ENCODE measurements at places on chromosomes 12 and 14.

DNA sequence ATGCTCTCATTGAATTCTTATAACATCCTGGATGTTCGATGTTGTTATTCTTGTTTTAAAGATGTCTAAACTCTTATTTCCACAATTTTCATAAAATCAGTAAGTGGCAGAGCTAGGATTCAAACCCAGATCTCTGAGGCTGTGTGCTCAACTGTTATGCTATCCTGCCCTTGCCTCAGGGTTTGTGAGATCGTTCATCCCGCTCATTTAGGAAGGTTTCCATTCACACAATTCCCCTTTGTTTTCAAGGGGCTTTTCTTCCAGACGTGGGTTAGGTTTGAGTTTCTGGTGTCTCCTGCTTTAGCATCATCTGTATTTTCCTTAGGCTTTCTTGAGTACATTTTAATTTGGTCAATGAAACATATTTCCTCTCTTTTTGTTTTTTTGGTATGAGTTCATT lies 69.3 kb downstream of the APAF1 start:
- no peak for DNase-seq

- DNase-seq: no peak
These were observed 95.7 kb downstream of the SAMD4A start for GRCh38 chr14:54662491-54663133.

DNA sequence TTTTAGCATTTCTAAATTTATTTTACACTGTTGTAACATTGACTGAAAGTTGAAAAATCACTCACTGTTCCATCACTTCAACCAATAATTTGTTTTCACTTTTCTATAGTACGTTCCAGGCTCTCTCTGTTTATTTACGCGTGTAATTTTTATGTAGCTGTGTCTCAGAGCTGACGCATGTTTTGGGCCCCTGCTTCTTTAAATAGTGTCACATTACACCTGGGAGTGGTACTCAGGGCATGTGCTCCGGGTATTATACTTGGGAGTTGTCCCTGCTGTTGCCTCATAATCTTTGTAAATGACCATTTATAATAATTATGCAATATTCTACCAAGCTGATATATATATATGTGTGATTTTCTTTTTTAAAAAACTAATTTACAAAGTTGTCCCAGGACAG lies 132.8 kb upstream of the CPM start:
- no peak for DNase-seq

- no peak for DNase-seq
These were observed 202.8 kb downstream of the BCAT1 start for GRCh38 chr12:24746006-24746671.

GRCh38 chr12:46627686-46628085 lies 198.1 kb downstream of the SLC38A4 start:
- DNase-seq: no peak

- DNase-seq: no peak
These were observed 17.3 kb upstream of the EIF5 start for GRCh38 chr14:103316721-103317121.

DNA sequence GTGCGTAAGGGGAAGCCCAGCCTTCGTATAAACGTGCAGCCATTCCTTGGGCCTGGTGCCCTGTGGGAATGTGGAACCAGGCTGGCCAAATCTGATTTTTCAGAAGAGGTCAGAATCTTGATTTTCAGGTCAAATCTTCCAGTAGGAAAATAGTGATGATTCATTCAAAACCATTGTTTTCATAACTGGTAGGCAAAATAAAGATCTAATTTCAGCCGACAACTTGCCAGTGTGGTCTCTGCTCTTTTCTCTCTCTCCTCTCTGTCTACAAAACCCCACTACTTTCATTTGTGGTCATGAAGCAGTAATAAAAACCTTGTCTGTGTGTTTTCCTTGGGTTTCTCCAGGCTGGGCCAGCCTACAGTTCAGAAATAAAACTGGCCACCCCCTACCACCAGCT lies 135.1 kb downstream of the RBM19 start:
- DNase-seq: peak; percentile 24

DNA sequence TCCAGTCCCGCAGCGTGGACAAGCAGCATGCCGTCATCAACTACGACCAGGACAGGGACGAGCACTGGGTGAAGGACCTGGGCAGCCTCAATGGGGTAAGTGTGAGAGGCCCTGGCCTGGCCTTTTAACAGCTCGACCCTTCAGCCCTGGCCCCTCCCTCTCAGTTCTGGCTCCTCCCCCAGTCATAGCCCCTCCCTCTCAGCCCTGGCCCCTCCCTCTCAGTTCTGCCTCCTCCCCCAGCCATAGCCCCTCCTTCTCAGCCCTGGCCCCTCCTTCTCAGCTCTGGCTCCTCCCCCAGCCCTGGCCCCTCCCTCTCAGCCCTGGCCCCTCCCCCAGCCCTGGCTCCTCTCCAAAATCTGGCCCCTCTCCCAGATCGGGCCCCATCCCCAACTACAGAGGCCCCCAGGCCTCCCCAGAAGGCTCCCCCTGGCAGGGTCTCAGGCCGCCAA lies 11.2 kb downstream of the CEP170B start:
- no peak for DNase-seq

- peak; percentile 95 for DNase-seq
These were observed 25.7 kb downstream of the TBC1D15 start for GRCh38 chr12:71865166-71865713.

DNA sequence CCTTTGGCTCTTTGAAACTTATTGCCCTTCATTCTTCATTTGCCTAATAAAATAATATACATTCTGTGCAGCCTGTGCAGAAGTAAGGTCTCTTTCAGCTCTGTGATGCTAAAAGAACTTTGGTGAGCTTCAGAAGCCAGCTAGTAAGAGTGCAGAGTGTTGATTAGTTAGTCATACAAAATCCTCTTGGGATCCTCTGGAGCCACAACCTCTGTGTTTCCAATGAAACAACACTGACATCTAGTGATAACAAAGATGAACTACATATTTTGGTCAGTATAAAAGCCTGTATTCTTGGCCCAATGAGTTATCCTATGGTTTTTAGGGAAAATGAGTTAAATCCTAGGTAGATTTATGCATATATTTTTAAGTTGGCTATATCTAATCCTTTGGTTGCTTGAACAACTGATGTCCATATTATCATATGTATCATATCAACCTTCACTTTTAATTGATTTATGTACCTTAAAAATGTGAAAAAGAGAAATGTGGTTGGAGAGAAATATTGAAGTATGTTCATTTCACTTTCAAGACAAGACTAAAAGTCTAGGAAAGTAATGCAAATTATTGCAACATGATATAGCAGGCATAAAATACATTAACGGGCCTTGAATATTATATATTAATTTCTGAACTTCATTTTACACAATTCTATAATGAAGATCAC lies 158.4 kb downstream of the KLHL28 start:
- DNase-seq: peak; percentile 24

- DNase-seq: no peak
These were observed 21.3 kb downstream of the ACTN1 start for GRCh38 chr14:68957775-68958174.

- no peak for DNase-seq
These were observed 754 bp downstream of the ACSS3 start for GRCh38 chr12:81078469-81079196.

DNA sequence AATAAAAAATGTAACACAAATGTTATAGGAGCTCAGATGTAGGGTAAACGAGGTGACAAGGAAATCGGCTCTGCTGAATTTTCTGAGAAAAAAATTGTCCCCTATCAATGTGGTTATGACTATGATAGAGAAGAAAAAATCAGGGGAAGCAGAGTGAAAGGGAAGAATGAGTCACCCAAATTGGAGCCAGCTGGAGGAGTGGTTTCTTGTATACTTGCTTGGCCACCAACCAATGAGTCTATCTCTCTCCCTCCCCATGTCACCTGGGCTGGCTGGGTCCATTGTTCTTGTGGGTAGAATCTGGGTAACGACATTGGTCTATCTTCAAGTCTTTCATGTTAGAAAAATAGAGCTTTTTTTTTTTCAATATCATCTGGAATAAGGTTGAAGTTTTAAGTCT lies 196.6 kb upstream of the FLRT2 start:
- no peak for DNase-seq

DNA sequence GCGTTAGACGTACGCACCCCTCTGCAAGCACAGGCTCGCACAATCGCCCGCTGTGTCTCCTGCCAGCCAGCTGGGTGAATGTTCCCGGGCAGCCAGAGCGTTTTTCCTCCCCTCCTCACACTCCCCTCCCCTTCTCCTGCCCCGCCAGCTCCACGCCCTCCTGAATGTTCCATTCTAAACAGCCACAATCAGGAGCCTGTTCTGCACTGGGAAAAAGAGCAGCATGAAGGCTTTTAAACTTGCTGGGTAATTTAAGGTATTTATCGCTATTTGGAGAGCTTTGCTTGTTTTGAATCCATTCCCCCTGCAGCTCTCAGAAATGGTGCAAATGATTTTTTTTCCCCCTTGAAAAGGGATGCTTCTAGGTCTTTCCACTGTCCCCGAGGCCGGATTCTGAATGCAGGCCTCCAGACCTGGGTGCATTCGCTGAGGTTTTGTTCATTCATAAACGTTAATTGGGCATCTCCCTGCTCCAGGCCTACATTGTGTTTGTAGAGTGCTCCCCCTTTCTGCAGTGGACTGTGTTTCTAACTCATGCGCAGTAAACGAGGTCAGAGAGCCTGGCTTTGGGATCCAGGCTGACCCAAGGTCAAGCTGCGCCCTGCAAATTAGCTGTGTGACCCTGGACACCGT lies 212.5 kb downstream of the CHST11 start:
- DNase-seq: no peak

- DNase-seq: no peak
These were observed 243.0 kb upstream of the PDE3A start for GRCh38 chr12:20125276-20125798.

GRCh38 chr14:89794096-89794495 lies 160.4 kb downstream of the EFCAB11 start:
- no peak for DNase-seq

DNA sequence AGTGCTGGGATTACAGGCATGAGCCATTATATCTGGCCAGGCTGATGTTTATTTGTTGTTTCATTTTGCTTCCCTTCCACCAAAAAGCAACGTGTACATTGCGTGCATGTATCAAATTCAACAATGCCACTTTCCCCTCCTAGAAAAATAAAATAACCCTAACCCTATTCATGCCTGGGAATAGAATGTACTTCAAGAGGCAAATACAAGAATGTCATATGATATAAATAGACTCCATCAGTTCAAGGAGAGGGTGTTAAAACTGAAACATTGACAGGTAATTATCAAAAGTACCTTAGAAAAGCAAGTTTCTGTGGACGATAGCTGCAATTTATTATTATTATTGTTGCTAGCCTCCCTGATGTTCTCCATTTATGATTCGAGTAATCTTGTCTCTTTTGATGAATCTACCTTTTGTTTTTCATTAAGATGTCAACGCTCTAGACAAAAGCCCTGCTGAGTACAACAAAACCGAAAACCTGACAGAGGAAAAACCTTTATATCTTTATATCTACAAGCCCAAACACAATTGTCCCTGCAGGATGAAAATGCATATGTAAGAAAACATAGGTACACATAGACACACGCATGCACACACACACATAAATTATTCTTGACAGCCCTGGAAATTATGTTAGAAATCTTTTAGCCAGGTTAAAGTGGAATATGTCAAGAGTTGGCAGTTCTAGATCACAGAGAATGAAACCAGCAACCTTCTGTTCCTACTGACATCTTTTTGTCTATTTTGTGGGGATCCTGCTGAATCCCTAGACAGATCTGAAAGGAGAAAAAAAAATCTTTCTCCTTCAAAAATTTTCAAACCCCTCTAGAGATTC lies 98.9 kb downstream of the BTG1 start:
- DNase-seq: no peak

DNA sequence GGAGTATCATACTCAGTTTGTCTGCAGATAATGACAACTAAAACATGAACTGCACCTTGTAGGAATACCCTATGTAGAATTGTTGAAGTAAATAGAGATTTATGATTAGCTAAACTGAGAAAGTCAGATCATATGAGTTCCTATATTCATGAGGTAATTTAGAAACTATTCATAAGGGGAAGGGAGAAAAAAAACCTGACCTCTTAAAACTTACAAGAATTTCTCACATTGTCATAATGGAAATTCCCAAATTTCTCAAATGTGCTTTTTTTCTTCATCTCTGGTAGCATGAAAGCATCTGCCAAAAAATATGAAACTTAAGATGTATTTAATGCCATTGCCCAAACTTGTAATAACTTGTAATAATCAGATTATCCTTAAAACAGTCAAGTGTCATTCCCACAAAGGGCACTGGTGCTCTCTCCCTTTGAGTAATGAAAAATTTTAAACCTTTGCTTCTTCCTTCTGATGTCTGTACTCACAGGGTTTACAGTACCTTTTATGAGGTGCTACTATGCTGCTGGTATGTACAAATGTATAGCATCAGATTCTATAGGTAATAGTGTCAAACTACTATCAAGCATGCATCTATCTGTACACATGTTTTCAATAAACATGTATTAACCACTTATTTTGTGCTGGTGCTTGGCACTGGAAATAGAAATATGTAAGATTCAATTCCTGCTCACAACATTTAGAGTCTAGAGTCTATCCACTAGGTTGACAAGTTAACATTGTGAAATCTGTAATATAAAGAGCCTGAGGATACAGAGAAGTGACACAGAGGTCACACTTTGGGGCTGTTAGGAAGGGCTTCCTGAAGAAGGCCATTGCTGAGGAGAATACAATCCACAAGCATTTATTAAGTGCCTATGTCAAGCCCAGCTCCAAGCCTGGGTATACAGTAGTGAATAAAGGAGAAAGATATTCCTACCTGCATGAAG lies 17.4 kb upstream of the DRAM1 start:
- DNase-seq: no peak

GRCh38 chr14:66360366-66360926 lies 125.7 kb upstream of the CCDC196 start:
- no peak for DNase-seq

DNA sequence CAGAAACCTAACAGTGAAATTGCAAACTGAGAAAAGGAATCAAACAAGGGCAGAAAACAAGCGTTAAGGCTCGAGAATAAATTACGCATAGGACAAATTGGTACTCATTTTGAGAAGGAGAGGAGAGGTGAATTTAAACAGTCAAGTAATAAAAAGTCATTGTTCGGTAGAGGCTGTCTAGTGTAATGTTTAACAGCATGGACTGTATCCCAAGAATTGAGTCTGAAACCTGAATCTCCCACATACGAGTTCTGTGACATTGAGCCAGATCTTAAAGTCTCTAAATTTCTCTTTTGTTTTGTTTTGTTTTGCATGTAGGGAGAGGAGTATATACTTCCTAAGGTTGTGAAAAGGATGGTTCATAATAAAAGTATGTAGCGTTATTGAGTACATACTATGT lies 216.5 kb upstream of the BTG1 start:
- no peak for DNase-seq

DNA sequence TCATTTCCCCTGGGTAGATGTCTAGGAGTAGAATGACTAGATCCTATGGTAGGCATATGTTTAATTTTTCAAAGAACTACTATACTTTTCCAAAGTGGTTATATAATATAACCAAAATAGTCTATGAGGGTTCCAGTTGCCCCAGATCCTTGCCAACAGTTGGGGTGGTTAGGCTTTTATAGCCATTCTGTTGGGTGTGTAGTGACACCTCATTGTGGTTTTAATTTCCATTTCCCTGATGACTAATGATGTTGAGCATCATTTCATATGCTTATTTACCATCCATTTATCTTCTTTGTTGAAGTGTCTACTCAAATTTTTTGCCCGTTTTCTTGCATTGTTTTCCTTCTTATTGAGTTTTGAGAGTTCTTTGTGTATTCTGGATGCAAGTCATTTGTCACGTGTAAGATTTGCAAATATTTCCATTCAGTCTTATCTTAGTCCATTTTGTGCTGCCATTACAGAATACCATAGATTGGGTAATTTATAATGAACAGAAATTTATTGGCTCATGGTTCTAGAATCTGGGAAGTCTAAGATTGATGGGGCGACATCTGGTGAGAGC lies 4.7 kb downstream of the SYNE2 start:
- DNase-seq: no peak

- DNase-seq: no peak
These were observed 18.1 kb upstream of the SSPN start for GRCh38 chr12:26177283-26177682.

All from HS-27A (cell line).